ENCODE measurements at places on chromosomes 13 and 19.

- DNase-seq = no peak
Observed at GRCh38 chr13:21148557-21149258, 27.6 kb downstream of the SKA3 start.

GRCh38 chr13:44393391-44393790 is 19.8 kb downstream of the SERP2 start:
- DNase-seq = no peak

DNA sequence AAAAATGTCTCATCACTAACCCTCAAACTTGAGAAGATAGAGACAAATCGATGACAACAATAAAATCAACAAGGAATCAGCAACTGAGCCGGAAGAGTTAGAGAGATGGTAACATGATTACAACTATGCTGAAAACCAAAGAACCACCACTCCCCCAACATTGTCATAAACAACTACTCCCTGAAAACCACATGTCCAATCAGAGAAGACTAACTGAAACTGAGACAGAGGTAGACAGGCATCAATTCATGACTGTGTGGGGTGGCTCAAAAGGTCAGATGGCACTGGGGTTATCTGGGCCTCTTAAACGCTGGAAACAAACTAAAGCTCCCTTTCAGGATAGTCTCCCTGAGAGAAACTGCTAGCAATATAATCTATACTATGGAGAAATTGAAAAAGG is 488.8 kb downstream of the KCTD12 start:
- no peak for DNase-seq

DNA sequence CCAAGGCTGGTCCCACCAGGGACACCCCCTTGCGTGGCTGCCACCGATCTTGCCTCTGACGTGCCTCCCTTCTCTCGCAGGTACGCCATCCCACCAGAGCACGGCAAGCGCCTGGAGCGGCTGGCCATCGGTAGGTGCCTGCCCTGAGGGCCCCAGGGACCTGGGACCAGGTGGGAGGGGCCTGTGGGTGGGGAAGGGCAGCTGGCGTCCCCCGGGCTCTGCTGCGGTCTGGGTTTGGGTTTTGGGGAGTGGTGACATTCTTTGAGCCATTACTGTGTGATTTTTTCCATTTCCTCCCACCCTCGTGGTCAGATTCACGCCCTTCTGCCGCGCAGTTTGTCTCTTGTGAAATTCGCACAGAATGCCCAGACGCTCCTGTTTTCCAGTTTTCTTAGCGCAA is 102.0 kb downstream of the KDM4B start:
- peak; percentile 43 for DNase-seq

- no peak for DNase-seq
Observed at GRCh38 chr19:29812881-29813275, 1.1 kb downstream of the CCNE1 start.

All from MV-4-11 (cell line).